ENCODE measurements at places on chromosomes 11 and 22. TPM values are rescaled to one million over a fixed set of nuclear protein-coding genes. Genes with fewer than 3 reads are reported as not detected.

ACR gene
- total RNA-seq: not detected

PSMA1 gene
- 129 TPM for total RNA-seq

CLMP gene
- total RNA-seq: 150 TPM

ASRGL1 gene
- total RNA-seq: 0.28 TPM

APOBEC3A gene
- total RNA-seq: not detected
